ENCODE measurements at places on chromosomes 4 and X. TPM values are rescaled to one million over a fixed set of nuclear protein-coding genes. Genes with fewer than 3 reads are reported as not detected.

Gene CT45A1
- not detected for total RNA-seq

Gene RRAGB
- 29.5 TPM for total RNA-seq

Gene APELA
- 0.88 TPM for total RNA-seq

Gene SSX2B
- not detected for total RNA-seq

Gene CACNA1F
- total RNA-seq = 0.47 TPM

Gene UBE2K
- total RNA-seq = 96.7 TPM

Gene ETDB
- total RNA-seq = not detected

Gene SMARCA1
- 55.7 TPM for total RNA-seq

Gene ANKRD17
- 91.9 TPM for total RNA-seq

Gene FHDC1
- 42.0 TPM for total RNA-seq

- H3K4me1 ChIP-seq = no peaks in the 10 kb centered on the region
- no peak overlapping the region for H3K27ac ChIP-seq
- peaks cover 1% of the 10 kb centered on the region for H3K27me3 ChIP-seq
These were observed 101.4 kb downstream of the ADAMTS3 start for GRCh38 chr4:72467633-72468032.

- DNase-seq = no peak
- H3K27me3 ChIP-seq = no peaks in the 10 kb centered on the region
- H3K4me1 ChIP-seq = peaks cover 5% of the 10 kb centered on the region
- no peak overlapping the region for H3K27ac ChIP-seq
These were observed 229.1 kb upstream of the FAT1 start for GRCh38 chr4:186952709-186953108.

DNA sequence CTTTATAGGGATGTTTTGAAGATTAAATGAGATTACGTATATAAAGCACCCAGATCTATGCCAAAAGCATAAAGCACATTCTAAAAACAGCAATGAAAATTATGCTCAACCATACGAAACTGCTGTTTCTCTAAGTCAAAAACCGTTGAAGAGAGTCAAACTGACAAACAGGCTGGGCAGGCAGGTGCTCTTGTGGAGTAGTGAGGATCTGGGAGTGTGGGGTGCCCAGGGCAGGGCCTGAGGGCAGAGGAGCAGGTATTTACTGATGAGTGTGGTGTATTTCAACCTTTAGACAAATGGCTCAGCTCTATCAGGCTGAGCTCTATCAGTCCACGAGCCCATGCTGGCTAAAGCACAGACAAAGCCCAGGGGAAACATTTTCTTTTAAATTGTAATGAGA, 40.4 kb downstream of the RELL1 start:
- H3K36me3 ChIP-seq = no peaks in the 10 kb centered on the region
- H3K4me3 ChIP-seq = no peak overlapping the region
- peaks cover 2% of the 10 kb centered on the region for H3K27me3 ChIP-seq

- no peaks in the 10 kb centered on the region for H3K36me3 ChIP-seq
- DNase-seq = no peak
- no peaks in the 10 kb centered on the region for H3K4me1 ChIP-seq
- no peak overlapping the region for H3K4me3 ChIP-seq
- H3K27me3 ChIP-seq = peaks cover 2% of the 10 kb centered on the region
- H3K27ac ChIP-seq = no peak overlapping the region
These were observed 60.8 kb downstream of the USP9X start for GRCh38 chrX:41145920-41146608.

GRCh38 chr4:118935819-118936218, 47.2 kb downstream of the SYNPO2 start:
- H3K4me3 ChIP-seq = no peak overlapping the region
- no peaks in the 10 kb centered on the region for H3K36me3 ChIP-seq

DNA sequence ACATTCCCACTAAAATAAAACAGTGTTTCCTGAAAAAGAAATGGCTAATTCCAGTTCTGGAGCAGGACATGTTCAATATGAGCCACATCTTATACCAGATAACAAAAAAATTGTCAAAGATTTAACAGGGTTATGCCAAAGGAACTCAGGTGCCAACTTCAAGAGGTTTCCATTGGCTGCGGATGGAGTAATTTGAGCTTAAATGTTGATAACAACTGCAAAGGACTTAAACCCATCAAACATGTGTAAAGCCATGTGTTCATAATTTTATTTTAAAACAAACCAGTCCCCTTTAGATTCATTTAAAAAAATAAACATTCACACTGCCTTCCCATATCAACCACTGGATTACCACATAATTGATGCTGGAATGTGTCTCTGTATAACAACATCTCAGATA, 156.4 kb upstream of the PCDH18 start:
- DNase-seq = no peak
- no peak overlapping the region for H3K4me3 ChIP-seq
- no peaks in the 10 kb centered on the region for H3K27me3 ChIP-seq

DNA sequence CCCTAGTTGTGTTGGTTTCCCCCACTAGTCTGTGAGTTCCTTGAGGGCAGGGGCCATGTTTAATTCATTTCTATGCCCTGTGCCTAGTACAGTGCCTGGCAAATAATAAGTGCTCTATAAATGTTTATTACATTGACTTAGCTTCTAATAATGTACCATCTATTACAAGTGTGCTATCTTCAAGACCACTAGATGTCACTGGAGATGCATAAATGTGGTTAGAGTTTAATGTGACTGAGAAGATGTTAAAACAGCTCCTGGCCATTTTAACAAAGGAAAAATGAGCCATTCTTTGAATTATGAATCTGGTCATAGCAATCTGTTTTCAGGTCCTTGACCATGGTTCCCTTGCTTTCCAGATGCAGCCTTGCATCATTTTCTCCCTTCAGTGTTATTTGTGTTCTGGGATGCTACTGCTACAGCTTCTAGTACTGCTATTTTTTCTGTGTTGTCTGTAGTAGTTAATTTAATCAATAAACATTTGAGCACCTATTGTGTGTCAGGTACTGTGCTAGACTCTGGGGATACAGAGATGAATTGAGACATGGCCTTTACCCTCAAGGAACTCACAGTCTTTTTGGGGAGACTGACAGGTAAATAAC, 43.2 kb downstream of the SLC9A6 start:
- no peak for DNase-seq
- H3K4me1 ChIP-seq = peaks cover 14% of the 10 kb centered on the region
- H3K4me3 ChIP-seq = no peak overlapping the region
- no peaks in the 10 kb centered on the region for H3K36me3 ChIP-seq
- peaks cover 2% of the 10 kb centered on the region for H3K27me3 ChIP-seq

GRCh38 chr4:1579901-1580691, 104.0 kb downstream of the FAM53A start:
- H3K27ac ChIP-seq = no peak overlapping the region
- H3K4me1 ChIP-seq = peaks cover 3% of the 10 kb centered on the region
- H3K27me3 ChIP-seq = peaks cover 11% of the 10 kb centered on the region
- H3K4me3 ChIP-seq = peak overlapping the region; percentile 76
- peaks cover 9% of the 10 kb centered on the region for H3K36me3 ChIP-seq

DNA sequence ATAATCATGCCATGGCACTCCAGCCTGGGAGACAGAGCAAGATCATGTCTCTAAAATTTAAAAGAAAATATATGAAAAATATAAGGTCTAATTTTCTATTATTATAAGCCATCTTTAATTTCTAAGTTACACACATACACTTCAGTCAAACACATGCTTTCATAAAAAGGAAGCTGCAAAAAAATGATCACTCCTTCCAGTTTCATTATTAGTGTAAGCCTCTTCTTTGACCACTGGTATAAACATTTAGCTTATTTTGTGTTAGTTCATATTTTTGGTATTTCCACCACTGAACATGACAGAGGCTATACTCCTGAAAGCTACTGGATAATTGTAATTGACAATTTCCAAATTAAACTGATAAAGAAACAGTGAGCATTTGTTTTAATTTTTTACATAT, 163.3 kb upstream of the USP38 start:
- H3K4me1 ChIP-seq = no peaks in the 10 kb centered on the region
- no peaks in the 10 kb centered on the region for H3K27me3 ChIP-seq
- H3K36me3 ChIP-seq = no peaks in the 10 kb centered on the region
- H3K27ac ChIP-seq = no peak overlapping the region
- no peak for DNase-seq
- no peak overlapping the region for H3K4me3 ChIP-seq

GRCh38 chr4:35228313-35228712, 1016.0 kb downstream of the ARAP2 start:
- H3K27ac ChIP-seq = no peak overlapping the region
- H3K4me1 ChIP-seq = no peaks in the 10 kb centered on the region
- DNase-seq = no peak
- no peaks in the 10 kb centered on the region for H3K36me3 ChIP-seq

GRCh38 chr4:170093973-170094535, 4.3 kb upstream of the AADAT start:
- H3K36me3 ChIP-seq = no peaks in the 10 kb centered on the region
- peak overlapping the region; percentile 39 for H3K27ac ChIP-seq
- H3K27me3 ChIP-seq = peaks cover 4% of the 10 kb centered on the region
- DNase-seq = peak; percentile 35

DNA sequence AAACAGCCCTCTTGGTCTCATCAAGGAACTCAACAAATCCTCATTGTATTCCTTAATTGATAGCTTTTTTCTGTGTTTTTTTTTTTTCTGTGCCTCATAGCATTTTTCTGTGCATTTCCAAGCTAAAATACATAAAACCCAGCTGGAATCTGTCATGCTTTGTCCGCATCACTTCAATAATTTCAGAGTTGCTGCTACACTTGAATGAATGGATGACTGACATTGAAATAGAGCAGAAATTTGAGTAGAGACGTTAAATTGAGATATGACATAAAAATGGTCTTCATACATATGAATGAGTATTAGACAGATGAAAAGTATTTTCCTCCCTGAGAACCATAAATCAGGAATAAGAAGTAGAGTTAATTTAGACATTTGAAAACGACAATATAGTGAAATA, 593.2 kb downstream of the TMA16 start:
- no peaks in the 10 kb centered on the region for H3K4me1 ChIP-seq
- no peak overlapping the region for H3K4me3 ChIP-seq
- no peak for DNase-seq
- H3K27ac ChIP-seq = no peak overlapping the region

GRCh38 chr4:71814433-71814832, 30.6 kb upstream of the GC start:
- H3K27ac ChIP-seq = no peak overlapping the region
- peaks cover 2% of the 10 kb centered on the region for H3K27me3 ChIP-seq
- H3K36me3 ChIP-seq = no peaks in the 10 kb centered on the region
- H3K4me3 ChIP-seq = no peak overlapping the region
- no peak for DNase-seq
- H3K4me1 ChIP-seq = no peaks in the 10 kb centered on the region

GRCh38 chr4:161817914-161818313, 345.9 kb downstream of the FSTL5 start:
- no peak overlapping the region for H3K4me3 ChIP-seq
- H3K27ac ChIP-seq = no peak overlapping the region
- DNase-seq = no peak
- H3K36me3 ChIP-seq = no peaks in the 10 kb centered on the region
- H3K4me1 ChIP-seq = no peaks in the 10 kb centered on the region
- H3K27me3 ChIP-seq = no peaks in the 10 kb centered on the region

DNA sequence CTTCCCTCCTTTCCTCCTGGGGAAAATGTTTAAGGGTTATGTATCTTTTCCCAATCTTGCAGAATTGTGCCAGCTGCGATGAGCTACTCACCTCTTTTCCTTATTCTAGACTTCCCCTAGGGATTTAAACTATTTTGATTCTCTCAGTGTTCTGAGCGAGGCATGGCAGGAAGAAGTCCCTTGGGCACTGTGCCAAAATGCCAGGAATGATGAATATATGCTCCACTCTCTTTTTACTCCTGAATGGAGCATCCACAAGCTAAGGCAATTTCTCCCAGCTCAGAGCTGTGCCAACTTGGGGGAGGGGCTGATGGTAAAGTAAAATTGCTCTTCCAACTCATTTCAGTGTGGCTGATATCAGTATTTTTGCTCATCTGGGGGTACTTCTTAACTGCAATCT, 4.0 kb upstream of the C4orf17 start:
- H3K4me1 ChIP-seq = no peaks in the 10 kb centered on the region
- DNase-seq = no peak
- H3K27me3 ChIP-seq = peaks cover 3% of the 10 kb centered on the region
- H3K4me3 ChIP-seq = no peak overlapping the region
- peaks cover 12% of the 10 kb centered on the region for H3K36me3 ChIP-seq

DNA sequence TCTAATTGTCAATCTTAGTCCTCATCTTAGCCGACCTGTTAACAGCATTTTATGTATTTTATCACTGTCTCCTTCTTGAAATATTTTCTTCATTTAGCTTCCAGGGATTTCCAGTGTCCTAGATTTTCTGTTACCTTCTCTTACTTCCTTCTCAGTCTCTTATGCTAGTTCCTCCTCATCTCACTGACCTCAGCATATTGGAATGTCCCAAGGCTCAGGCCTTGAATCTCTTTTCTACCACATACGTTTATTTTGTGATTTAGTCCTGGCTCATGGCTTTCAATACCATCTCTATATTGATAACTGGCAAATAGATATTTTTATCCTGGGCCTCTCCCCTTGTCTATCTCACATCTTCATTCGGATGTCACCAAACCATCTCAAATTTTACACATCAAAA, 61.1 kb downstream of the IQCM start:
- DNase-seq = no peak
- no peak overlapping the region for H3K4me3 ChIP-seq
- no peaks in the 10 kb centered on the region for H3K27me3 ChIP-seq
- H3K27ac ChIP-seq = no peak overlapping the region
- no peaks in the 10 kb centered on the region for H3K36me3 ChIP-seq

DNA sequence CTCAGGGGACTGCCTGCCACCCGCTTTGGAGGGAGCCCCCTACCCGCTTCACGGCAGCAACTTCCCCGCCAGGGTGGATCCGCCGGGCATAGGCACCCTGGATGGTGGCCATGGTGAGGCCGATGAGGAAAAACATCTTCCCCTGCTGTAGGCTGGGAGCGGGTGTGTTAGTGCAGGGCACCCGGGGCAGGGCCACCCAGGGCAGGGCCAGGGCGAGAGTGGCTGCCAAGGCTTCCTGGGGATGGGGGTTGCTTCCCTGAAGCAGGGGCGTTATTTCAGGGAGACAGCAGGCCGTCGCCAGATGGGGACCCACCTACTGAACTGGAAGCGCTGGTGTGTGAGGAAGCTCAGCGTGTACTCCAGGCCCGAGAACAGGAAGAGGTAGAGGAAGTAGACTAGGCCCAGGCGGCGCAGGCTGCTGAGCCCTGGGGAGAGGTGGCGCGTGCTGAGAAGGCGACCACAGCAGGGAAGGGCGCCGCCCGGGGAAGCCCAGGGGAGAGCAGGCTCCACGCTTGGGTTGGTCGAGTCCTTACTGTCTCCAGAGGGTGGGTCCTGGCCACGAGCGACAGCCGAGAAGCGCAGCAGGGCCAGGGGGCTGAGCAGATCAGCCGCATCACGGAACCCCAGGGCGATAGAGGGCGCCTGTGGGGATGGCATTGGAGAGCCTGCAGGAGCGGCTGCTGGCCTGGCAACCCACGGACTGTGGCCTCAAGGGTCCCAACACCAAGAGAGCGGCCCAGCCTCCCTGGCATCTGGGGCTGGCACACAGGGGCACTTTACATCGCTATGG, 31.5 kb downstream of the NOP14 start:
- peaks cover 9% of the 10 kb centered on the region for H3K4me1 ChIP-seq
- peak overlapping the region; percentile 55 for H3K27ac ChIP-seq

GRCh38 chr4:166399021-166399420, 526.0 kb downstream of the TLL1 start:
- no peak for DNase-seq
- H3K27ac ChIP-seq = no peak overlapping the region
- no peaks in the 10 kb centered on the region for H3K4me1 ChIP-seq
